ENCODE measurements at places on chromosomes 11 and 22.
A peak's percentile ranks its signal among the peaks of the same experiment; 100 is the strongest.

- DNase-seq = peak; percentile 72
Observed at GRCh38 chr11:120801801-120802689, 221.9 kb upstream of the TBCEL start.

GRCh38 chr11:22459048-22459447 lies 120.9 kb downstream of the SLC17A6 start:
- no peak for DNase-seq

GRCh38 chr11:19524171-19524671 lies 188.4 kb upstream of the NAV2 start:
- no peak for DNase-seq

DNA sequence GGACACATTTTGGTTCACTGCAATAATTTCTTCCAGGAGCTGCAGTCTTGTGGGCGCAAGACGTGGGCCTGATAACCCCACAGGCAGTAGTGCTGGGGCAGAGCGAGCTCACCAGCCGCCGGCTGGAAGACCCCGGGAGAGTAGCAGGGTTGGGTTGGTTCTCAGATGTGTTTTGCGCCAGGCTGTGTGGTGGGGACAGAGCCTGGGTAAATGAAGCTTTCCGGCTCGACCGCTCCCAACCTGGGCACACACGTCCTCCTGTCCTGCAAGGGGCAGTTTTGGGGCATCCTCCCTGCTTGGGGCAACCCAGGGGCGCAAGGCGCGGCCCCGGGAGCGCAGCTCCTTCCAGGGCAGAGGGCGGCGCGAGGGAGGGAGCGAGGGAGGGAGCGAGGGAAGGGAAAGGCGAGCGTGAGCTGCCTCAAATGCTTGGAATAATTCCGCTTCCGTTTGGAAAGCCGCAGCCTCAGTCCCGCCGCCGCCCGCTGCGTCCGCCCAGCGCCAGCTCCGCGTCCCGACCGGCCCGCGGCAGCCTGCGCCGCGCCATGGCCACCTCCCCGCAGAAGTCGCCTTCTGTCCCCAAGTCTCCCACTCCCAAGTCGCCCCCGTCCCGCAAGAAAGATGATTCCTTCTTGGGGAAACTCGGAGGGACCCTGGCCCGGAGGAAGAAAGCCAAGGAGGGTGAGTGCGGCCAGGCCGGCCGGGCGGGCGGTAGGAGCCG lies at the start of gene PARVA:
PARVA (plus strand) TSS at position 466 of the 718 bp plus-strand sequence; CDS start at position 543, 77 bp downstream.
- peak; percentile 88 for DNase-seq

- DNase-seq = no peak
Observed at GRCh38 chr11:870127-870413, 27.4 kb downstream of the TSPAN4 start.

DNA sequence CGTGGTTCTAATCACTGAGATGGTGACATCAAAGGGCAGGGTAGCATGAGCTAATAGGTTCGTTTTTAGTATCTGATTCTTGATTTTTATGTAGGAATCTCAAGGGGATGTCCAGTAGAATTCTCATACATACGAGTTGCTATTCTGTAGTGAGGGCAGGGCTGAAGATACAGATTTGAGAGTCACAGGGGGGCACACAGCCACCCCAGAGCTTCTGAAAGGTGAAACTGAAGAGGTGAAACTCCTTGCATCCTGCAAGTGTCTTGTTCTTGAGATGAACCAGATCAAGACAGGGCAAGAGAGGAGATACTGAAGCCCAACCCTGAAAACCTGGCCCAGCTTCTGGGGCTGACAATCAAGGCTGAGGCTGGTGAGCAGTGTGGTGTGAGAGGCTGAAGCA lies 35.6 kb upstream of the TMEM123 start:
- no peak for DNase-seq

GRCh38 chr11:13278609-13279486 lies 1.3 kb downstream of the BMAL1 start:
- DNase-seq = no peak

GRCh38 chr22:27859336-27859735 lies 57.8 kb upstream of the MN1 start:
- DNase-seq = no peak

DNA sequence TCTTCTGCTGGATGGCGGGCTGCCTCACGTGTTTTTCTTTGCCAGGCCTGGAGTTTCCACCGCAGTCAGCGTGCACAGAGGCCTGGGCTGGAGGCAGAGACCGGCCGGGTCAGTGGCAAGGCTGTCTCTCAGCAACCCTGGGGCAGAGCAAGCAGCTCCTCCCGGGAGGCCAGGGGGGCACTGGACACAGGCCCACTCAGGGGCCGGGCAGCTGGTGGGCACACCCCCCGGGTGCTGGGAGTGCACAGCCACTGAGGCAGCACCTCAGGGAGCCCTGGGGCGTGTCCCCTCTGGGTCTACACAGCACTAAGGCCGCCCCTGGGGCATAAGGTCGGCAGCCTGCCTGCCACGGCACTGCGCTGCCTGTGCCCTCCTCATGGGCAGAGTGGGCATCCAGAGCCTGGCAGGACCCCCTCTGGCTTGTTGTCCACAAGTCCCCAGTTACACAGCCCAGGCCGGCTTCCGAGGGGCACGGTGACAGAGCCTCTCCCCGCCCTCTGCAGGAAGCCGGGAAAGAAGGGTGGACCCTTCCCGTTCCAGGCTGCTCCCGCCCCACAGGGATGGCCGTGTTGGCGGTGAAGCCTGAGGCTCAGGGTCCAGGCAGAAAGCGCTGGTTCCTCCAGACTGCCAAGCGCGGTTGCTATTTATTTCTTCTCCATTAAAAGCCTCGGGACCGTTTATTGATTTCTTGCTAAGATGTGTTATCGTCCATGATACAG lies 18.5 kb upstream of the TH start:
- DNase-seq = no peak

DNA sequence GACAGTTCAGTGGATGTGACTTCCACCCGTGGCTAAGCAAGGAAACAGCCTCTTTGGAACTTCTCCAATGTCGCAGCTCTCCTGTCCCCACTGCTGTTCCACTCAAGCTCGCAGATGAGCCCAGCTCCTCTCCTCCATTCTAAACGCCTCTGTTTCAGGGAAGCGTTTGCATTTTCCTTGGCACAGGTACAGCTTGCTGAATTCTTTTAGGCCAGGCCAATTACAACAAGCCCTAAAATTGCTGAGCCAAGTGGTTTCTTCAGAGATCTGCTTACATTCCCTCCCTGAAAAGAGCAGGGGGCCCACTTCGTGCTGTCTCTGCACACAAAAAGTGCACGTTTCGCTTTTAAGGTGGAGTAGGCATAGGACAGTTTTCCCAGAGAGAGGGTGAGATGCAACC lies 91.5 kb upstream of the BLID start:
- peak; percentile 65 for DNase-seq

- no peak for DNase-seq
Observed at GRCh38 chr11:72491001-72491400, 56.7 kb upstream of the CLPB start.

- DNase-seq = no peak
Observed at GRCh38 chr22:41561788-41562187, 978 bp downstream of the CSDC2 start.

DNA sequence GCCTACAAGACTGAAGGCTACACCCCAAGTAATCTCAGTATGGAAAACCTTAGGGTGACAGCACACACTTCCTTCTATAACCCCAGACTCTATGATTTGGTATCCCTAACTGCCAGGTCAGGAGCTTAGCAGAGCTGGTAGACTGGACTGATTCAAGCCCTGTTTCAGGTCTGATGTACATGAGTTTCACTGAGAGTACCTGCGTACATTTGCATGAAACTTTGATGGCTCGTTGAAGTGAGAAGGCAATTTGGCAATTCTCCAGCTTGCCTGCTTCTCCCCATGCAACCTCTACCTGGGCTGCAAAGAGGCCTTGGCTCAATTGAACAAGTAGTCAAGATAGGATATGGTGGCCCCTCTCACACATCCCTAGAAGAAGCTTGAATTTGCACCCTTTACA lies 10.2 kb downstream of the FIBIN start:
- no peak for DNase-seq

DNA sequence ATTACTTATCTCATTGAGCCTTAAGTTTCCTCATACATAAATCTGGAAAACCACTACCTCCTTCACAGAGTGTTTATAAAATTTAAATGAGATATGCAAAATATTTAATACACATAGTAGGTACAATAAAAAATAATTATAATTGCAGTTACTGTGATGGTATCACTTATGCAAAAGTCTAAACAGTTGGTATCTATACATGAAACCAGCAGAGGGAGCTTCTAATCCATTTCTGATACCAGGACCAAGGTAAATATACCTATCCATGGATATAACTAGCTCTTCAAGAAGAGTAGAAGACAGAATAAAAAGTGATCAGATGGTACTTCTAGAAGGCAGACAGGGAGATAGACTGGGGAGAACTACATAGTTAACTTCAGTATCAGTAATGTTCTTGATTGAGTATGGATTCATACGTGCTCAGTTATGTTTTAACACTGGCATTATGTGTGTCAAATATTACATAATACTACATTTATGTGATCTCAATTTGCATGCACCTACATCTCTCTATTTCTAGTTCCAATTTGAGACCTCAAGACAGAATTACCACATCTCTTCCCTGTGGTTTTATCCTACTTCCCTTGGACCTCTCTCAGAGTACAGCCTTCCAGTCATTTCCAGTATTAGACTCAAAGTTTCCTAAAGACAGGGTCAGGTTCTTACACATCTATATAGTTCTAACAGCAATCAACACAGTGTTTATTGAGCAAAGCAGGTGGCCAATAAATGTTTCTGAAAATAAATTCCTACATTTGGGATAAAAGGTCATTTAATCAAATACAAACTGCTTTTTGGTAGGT lies 13.7 kb upstream of the TSG101 start:
- no peak for DNase-seq

DNA sequence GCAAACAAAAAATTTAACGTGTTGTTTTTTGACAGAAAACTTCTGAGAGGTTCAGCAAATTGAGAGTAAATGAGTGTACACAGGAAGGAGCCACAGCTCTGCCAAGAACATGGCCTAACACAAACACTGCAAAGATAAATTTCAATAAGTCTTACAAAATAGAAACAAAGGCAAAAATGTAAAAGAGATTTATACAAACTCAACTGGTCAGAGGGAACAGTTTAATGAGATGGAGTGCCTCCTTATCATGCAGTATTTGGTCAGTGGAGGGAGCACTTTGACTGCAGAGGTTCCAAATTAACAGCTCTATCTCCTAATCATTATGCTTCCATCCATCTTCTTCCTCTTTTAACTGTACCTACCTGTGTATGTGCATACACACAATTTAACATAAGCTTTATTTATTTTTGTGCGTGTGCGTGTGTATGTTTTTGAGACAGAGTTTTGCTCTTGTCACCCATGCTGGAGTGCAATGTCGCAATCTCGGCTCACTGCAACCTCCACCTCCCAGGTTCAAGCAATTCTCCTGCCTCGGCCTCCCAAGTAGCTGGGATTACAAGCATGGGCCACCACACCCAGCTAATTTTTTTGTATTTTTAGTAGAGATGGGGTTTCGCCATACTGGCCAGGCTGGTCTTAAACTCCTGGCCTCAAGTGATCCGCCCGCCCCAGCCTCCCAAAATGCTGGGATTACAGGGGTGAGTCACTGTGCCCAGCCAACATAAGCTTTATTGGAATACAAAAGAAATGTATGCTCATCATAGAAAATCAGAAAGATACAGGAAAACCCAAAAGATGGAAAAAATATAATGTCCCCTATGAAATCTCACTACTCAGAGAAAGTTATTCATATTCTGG lies 111.9 kb downstream of the MRTFA start:
- DNase-seq = no peak

GRCh38 chr22:36552289-36552688 lies 23.3 kb upstream of the EIF3D start:
- no peak for DNase-seq

- DNase-seq = no peak
Observed at GRCh38 chr11:83054904-83055380, 16.8 kb downstream of the RAB30 start.

DNA sequence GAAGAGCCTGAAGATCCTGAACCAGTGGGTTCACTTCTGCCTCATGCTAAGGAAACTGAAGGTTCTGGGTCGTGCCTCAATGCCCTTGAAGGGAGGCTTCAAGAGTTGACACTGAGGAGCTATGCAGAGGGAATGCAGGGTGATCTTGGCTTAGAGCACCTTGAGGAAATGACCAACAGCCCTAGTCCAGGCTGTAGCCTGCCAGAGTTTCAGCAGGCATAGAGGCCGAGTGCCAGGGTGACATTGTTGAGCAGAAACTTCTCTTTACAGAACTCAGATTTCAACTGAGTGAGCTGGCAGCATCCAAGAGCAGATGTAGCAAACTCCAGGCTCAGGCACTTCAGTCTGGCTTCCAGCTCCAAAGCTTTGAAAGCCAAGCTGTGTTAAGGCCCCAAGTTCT lies 23.1 kb upstream of the CAPRIN1 start:
- DNase-seq = no peak

DNA sequence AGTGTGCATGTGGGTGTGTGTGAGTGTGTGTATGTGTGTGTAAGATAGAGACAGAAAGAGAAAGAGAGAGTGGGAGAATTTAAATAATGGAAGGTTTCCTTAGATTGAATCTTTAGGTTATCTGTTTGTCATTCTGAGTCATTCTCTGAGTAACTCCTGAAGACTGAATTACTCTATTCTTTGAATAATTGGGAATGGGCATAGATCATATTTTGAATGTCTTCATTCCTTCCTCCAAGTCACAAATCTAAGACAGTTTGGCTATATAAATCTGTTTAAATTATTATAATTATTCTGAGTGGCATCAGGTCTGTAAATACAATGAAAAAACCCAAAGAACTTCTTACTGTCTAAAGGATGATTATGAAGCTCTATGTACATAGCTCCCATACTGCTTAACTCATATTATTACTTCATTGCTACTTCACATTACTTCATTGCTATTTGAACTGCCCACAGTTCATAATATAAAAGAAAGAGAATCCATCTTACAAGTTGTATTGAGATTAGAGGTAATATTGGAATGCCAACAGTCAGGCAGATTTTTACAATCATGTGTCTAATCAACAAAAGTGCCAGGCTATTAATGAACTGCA lies 346.6 kb upstream of the CCDC179 start:
- DNase-seq = no peak

DNA sequence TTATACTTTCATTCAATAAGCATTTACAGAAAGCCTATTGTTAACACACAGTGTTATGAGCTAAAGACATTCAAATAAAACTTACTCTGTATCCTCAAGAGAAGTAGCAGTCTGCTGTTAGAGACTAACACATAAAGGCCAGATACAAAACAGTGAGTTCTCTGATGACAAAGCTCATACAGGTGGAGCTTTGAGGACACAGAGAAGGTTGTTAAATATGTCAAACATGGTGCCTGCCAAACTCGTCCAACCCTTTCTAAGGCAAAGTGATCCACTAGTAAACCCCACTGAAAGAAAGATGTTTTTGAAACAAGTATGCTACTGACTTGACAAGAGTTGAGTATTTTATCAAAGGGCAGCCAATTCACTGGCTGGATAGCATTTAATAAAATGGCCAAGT lies 70.1 kb downstream of the C2CD3 start:
- no peak for DNase-seq

GRCh38 chr11:4962816-4963215 lies 7.3 kb upstream of the OR51A2 start:
- DNase-seq = no peak

All from sigmoid colon (tissue), 7 donors.